ENCODE measurements at places on chromosomes 1 and 21. TPM values are rescaled to one million over a fixed set of nuclear protein-coding genes. Genes with fewer than 3 reads are reported as not detected.

Gene MTR
- 14.2 TPM for total RNA-seq

Gene ARMH1
- total RNA-seq, result not detected

DNA sequence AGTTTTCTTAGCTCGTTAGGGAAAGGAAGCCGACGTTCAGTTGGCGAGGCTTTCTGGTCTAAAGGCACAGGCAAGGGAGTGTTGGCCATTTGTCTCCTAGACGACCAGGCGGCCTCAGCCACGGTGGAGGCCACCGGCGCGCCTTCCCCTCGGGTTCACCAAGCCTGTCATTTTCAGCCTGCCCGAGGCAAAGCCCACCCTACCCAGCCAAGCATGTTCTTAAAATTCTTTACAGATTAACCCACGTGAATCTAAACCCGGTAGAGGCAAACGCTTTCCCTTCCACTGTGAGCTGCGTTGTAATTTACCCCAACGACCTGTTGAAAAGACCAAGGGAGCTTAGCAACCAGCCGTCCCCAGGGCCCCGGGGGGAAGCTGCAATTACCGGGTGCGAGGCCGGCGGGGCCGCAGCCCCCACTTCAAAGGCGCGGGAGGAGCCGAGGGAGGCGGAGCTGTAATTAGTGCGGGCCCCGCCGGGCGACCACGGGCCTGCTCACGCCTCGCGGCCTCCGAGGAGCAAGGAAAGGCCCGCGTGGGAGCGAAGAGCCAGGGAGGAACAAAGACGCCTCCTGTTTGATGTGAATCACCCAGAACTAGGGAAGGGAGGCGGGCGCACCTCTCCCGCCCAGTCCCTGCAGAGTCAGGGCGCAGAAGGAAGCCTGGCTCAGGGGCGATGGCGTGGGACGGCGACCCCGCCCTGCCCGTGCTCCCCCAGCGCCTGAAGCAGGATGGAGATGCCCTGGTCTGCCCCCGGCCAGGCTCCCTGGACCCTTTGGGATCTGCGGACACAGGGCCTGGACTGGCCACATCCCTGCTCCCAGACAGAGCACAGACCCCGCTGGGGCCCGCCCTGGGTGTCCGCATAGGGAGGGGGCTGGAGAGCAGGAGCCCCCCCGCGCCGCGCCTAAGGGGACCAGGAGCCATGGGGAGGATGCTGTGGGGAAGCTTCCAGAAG is 12.1 kb upstream of the TSPEAR start:
- no peak overlapping the region for H3K4me3 ChIP-seq
- no peaks in the 10 kb centered on the region for H3K27me3 ChIP-seq
- no peaks in the 10 kb centered on the region for H3K4me1 ChIP-seq
- no peak overlapping the region for H3K27ac ChIP-seq
- H3K36me3 ChIP-seq, result no peaks in the 10 kb centered on the region

DNA sequence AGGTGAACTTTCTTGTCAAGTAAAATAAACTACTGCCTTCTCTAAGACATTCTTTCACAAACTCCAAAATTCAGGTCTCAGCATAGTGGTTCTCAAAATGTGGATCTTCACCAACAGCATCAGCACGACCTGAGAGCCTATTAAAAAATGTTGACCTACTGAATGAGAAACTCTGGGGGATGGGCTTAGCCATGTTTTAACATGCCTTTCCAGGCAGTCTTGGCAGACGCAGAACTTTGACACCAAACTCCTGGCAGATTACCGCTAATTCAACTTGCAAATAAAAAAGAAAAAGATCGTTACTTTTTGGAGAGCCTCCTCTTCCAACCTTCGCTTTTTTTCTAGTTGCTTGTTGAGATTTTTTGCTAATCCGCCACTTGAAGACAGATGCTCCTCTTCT is 35.1 kb downstream of the ARHGAP29 start:
- H3K4me1 ChIP-seq, result peaks cover 9% of the 10 kb centered on the region
- peaks cover 90% of the 10 kb centered on the region for H3K36me3 ChIP-seq
- no peak overlapping the region for H3K4me3 ChIP-seq
- H3K27ac ChIP-seq, result no peak overlapping the region
- DNase-seq, result no peak

DNA sequence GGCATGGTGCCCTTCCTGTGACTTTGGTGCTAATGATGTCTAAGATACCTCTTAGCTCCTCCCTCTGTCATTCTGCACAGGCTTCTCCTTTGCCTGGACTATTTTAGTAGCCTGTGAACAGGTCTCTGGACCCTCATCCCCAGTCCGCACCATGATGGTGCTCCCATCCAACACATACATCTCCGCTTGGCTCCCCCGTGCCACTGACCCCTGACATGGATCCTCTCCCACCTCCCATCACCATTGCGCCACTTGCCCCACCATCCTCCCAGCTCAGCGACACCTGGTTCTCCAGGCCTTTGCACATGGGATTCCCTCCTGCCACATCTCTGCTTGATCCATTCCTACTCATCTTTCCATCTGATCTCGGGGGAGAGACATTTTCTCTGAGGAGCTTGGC is 33.9 kb downstream of the RUNX3 start:
- H3K27me3 ChIP-seq, result no peaks in the 10 kb centered on the region
- H3K4me1 ChIP-seq, result no peaks in the 10 kb centered on the region
- H3K4me3 ChIP-seq, result no peak overlapping the region
- no peak overlapping the region for H3K27ac ChIP-seq
